ENCODE measurements at places on chromosomes 7 and 10.

DNA sequence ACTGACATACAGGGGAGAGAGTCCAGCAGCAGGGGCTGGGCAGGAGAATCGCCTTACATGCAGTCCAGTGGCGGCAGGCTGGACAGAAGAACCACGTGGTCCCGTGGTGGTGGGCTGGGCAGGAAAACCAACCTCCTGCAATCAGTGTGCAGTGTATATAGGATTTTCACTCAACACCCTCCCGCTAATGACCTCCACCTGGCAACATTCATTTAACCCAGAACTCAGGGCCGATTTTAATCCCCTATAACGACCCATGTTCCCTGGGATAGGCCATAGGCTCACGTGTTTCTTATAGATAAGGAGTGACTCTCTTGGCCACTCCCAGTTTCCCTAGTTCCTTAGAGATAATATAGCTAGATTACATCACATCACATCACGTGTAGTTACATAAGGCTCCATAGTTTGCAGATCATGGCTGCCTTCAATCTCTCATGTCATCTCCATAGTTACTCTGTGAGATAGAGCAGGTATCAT is 19.4 kb downstream of the MTURN start:
- DNase-seq: no peak

GRCh38 chr10:72334196-72334824 is 20.4 kb downstream of the DNAJB12 start:
- DNase-seq: no peak

DNA sequence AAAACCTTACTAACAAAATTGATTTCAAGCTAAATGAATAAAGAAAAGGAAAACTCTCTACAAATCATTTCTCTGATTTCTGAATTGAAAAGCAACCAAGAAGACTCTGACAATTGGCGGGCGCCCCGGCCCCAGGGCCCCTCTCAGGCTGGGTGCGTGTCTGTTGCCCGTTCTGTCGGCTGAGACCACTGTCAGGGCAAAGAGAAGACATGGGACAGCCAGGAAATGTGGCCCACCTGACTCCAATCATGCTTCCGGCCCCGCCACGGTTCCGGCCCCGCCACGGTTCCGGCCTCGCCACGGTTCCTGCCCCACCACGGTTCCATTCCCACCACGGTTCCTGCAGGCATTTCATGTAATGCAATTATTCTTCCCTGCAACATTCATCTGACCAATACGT is 115.9 kb downstream of the PTPRN2 start:
- no peak for DNase-seq

- no peak for DNase-seq
Measured at GRCh38 chr7:155398944-155399343, 59.0 kb upstream of the EN2 start.

DNA sequence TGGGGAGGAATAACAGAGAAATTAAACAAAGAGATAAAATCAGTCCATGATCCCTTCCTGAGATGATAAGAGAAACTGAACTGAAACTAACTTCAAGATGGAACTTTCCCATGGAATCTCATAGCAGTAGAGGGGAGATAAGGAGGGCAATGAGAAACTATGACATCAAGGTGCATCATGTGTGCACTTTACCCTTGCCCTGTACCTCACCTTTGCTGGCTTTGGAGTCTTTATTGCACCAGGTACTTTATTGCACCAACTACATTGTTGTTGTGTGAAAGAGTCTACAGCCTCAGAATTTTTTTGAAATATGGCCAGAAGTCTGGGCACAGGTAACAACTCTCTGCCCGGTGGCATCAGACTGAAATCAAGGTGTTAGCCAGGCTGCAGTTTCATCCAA is 11.2 kb upstream of the SMC3 start:
- DNase-seq: no peak

GRCh38 chr10:11901833-11902475 is 78.8 kb downstream of the PROSER2 start:
- DNase-seq: no peak

- no peak for DNase-seq
Measured at GRCh38 chr10:131113709-131114291, 197.7 kb downstream of the TCERG1L start.

DNA sequence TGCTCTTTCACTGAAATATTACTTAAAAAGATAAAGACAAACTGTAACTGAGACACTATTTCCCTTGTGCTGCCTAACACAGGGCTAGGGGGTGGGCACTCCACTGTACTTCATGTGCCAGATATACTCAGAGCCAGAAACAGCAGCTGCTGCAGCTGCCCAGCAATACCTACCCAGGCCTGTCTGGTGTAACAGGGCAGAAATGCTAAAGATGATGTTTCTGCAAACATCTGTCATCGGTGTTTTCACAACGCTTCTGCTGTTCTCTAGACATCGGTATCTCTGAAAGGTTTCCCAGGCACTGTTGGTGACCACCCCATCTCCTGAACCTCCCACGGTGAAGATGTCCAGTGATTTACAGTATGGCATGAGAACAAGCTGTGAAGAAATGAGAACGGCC is 42.7 kb downstream of the LAMB1 start:
- DNase-seq: no peak

DNA sequence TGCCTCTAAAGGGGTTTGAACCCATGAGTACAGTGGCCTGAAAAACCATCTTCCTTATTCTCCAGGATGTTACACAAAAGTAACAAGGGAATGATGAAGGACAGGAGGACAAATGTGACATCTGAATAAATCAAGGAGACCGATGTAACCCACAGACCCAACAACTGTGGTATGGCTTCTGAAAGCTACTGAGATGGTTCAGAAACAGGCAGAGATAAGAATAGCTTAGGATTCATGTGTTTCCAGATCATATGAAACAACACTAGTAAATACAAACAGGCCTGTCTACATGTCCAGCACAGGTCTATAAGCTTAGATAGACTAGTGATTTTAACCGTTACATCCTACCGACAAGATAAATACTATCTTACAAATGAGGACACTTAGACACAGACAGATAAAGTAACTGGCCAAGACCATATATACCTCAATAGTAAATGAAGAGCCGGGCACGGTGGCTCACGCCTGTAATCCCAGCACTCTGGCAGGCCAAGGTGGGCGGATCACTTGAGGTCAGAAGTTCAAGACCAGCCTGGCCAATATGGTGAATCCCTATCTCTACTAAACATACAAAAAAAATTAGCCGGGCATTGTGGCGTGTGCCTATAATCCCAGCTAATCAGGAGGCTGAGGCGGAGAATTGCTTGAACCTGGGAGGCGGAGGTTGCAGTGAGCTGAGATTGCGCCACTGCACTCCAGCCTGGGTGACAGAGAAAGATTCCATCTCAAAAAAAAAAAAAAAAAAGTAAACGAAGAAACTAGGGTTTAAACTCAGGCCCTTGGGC is 88.7 kb downstream of the SORBS1 start:
- DNase-seq: no peak

- no peak for DNase-seq
Measured at GRCh38 chr10:6124666-6125065, 35.8 kb downstream of the RBM17 start.

DNA sequence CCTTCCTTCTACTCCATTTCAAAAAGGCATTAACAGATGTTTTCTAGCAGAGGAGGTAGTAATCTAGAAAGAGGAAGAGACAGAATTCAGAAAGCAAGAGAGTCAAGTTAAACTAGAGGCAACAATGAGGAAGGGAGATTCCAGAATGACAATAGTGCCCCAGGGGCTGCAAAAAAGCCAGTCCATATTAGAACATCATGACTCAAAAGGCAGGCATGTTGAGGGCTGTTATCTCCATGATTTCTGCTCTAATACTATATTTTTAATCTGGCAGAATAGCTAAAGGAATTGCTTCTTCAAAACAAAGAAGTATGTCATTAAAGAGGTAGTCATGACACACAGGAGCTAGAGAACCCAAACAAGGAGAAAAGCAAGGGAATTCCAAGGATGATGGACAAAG is 599.6 kb downstream of the INHBA start:
- DNase-seq: no peak

DNA sequence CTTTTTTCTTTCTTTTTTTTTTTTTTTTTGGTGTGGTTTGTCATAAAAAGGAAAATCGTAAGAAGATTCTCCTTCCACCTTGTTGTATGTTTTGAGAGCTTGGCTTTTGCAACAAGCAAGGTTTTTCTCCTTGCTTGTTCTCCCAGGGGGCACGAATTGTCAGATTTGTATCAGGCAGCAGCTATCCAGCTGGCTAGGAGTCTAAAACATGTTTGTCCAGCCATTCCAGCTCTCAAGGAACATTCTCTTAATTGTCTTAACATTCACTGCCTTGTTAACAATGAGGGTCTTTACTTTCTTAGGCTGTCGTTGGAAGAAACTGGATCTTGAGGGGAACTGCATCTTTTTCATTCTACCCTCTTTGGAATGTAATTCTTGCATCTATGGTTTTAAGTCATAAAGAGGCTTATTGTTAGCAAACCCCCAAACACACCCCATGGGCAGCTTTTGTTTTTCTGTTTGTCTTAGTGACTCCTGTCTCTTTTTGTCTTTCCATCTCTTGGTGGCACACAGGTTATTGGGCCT is 14.6 kb downstream of the SHTN1 start:
- no peak for DNase-seq

- no peak for DNase-seq
Measured at GRCh38 chr7:158645842-158646241, 58.2 kb upstream of the PTPRN2 start.

GRCh38 chr10:9608602-9609001 is 1409.1 kb upstream of the CELF2 start:
- DNase-seq: peak; percentile 12

DNA sequence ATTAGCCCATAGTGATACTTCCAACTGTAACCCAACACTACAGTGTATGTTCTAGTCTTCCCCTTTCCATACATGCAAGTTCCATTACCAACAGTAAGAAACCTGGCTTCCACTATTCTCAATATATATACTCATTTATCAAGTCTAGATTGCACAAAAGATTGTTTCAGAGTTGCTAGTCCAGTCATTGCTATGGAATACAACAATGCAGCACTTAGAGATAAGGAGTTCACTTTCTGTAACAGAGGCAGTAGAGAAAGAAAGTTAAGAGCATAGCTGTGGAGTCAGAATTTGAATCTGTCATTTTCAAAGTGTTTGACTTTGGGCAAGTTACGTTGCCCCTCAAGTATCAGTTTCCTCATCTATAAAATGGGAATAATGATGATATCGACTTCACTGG is 90.1 kb downstream of the RTKN2 start:
- DNase-seq: no peak

DNA sequence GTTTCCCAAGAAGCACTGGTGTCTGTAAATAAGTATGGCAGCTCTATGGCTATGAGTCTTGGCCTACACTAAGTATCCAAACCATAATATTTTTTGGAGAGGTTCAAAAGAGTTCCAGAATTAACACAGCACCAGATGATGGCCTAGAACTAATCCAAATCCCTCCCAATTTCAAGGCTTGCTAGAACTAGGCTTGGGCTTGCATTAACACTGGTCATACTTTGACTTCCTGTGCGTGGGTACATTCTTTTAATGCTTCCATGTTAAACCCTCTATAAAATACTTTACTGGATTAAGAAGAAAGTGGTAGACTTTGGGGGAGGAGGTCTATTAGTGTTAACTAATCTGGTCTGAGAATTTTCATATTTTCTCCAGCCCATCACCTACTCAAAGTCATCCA is 3.1 kb downstream of the AASS start:
- DNase-seq: no peak

- no peak for DNase-seq
Measured at GRCh38 chr7:10804770-10805169, 168.9 kb upstream of the PHF14 start.

- no peak for DNase-seq
Measured at GRCh38 chr10:132416566-132417256, 19.7 kb downstream of the PWWP2B start.

DNA sequence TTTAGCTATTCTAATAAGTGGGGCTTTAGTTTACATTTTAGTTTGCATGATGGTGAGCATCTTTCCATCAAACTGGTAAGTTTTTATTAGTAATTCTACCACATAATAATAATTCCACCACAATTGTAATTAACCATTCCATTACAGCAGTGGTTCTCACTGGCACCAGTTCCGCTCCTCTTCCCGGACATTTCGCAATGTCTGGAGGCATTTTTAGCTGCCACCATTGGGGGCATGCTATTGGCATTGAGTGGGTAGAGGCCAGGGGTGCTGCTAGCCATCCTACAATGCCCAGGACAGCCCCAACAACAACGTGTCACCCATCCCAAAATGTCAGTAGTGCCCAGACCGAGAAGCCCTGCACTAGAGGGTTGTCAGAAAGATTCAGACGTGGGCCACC is 31.4 kb downstream of the ADRB1 start:
- no peak for DNase-seq

DNA sequence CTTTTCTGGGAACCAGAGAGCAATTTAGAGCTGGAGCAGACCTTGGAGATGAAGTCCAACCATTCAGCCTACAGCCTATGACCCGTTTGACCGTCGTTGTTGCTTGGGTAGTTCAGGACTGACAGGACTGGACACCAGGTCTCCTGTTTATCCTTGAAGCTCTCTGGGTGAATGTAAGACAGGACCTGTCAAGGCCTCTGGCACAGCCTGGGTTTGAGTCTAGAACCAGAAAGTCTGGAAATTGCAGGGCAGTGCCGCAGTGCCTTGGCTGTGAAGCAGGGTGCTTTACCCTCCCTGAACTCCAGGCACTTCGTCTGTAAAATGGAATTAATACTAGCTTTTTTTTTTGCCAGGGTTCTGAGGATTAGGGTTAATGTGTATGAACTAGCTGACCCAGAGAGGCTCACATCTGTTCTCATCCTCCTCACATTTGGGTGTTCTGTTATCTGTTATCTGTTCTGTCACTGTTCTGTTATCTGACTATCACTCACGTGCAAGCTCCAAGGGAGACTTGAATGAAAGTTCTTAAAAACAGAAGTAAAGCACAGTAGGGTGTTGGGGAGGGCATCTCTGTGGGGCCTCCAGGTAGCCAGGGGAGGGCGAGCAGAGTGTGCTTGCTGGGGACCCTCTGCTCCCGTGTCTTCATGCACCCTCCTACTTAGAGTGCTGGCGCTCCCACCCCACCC is 9.9 kb downstream of the BLVRA start:
- DNase-seq: no peak

DNA sequence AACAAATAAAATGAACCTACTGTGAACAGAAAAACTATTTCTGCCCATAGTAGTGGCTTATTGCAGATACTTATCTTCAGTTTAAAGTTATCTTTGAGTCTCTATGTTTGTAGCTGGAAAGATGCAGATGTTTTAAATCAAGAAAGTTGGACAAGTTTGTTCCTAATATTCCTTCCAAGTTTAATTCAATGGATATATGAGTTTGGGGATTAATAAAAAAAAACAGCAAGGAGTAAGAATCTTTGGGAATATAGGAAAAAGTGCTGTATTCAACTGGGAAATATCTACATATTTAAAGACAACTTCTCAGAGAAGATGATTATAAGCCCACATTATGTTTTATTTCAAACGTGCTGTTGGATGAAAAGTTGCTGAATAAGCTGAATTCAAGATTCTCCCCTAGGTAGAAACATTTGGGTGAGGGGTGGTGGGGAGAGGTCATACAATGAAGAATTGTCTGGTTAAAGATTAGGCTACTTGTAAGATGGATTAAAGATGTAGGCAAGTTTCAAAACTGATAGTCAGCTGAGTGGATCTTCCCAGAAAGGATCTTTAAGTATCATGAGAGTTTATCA is 1135.2 kb downstream of the CNTNAP2 start:
- DNase-seq: no peak

Measured in fibroblast of skin of left biceps (primary cell).